ENCODE measurements at places on chromosomes 3 and 15. TPM values are rescaled to one million over a fixed set of nuclear protein-coding genes. Genes with fewer than 3 reads are reported as not detected.
A peak's percentile ranks its signal among the peaks of the same experiment; 100 is the strongest.

DNA sequence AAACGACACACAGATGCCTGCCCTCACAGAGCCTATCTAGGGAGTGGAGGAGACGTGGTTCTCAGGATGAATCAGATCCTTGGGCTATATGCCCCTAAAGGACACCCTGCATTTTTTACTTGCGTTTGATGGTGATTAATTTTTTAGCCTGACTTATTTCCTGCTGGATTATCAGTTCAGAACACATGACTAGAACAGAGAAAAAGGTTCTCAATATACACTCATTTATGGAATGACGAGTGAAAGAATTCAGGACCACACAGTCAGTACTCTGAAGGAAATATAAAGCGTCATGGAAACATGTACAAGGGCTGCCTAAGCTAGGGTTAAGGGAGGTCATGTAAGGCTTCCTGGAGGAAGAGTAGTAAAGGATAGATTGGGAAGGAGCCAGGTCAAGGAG is 121.8 kb downstream of the SSR3 start:
- DNase-seq: no peak

GRCh38 chr3:170563712-170564423 is 22.0 kb downstream of the SLC7A14 start:
- no peak for DNase-seq

Gene MYO5C
- 17.1 TPM for total RNA-seq

Gene IMPG2
- total RNA-seq: 0.18 TPM

GRCh38 chr15:63668601-63669000 is 71.4 kb downstream of the FBXL22 start:
- no peak for DNase-seq

DNA sequence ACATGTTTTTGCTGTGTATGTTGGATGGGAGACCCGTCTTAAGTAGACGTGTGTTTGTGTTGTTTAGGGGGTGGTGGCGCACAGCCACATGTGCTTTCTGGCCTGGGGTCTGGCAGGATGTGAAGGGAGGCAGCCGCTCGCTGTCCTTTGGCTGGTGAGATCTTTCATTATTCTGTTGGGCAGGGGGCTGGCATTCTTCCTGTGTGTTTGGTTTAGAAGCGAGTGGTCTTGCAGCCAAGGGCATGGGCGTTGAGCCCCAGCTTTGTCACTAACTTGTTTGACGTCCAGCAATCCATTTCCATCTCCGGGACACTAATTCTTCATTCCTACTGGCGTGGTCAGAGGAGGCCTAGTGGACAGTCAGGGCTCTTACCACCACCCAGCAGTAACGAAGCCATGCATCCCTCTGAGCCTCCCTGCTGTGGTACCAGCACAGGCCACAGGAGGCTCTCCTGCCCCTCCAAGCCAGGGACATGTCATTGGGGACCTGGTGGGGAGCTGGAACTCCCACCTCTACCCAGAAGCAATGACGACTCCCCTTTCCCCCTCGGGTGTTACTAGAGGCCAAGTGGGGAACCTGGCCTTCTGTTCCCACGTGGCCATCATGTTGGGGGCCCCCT is 10.7 kb downstream of the THSD4 start:
- DNase-seq: peak; percentile 38

Gene CCR3
- total RNA-seq: not detected

Gene ENTPD3
- total RNA-seq: 0.29 TPM

Gene SLITRK3
- 0.89 TPM for total RNA-seq

DNA sequence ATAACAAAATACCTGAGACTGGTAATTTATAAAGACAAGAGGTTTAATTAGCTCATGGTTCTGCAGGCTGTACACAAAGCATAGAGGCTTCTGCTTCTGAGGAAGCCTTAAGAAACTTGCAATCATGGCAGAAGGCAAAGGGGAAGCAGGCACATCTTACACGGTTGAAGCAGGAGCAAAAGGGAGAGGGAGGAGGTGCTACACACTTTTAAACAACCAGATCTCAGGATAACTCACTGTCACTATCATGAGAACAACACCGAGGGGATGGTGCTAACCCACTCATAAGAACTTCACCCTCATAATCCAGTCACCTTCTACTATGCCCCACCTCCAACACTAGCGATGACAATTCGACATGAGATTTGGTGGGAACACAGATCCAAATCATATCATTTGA is 54.4 kb downstream of the ATP8B4 start:
- no peak for DNase-seq

Gene GRAMD1C
- 2.1 TPM for total RNA-seq

Gene STRA6
- total RNA-seq: not detected

- no peak for DNase-seq
Measured at GRCh38 chr3:191283400-191283799, 45.8 kb upstream of the CCDC50 start.

Gene ADAMTS9
- total RNA-seq: 100 TPM

GRCh38 chr3:3648988-3649679 is 150.1 kb upstream of the LRRN1 start:
- no peak for DNase-seq

DNA sequence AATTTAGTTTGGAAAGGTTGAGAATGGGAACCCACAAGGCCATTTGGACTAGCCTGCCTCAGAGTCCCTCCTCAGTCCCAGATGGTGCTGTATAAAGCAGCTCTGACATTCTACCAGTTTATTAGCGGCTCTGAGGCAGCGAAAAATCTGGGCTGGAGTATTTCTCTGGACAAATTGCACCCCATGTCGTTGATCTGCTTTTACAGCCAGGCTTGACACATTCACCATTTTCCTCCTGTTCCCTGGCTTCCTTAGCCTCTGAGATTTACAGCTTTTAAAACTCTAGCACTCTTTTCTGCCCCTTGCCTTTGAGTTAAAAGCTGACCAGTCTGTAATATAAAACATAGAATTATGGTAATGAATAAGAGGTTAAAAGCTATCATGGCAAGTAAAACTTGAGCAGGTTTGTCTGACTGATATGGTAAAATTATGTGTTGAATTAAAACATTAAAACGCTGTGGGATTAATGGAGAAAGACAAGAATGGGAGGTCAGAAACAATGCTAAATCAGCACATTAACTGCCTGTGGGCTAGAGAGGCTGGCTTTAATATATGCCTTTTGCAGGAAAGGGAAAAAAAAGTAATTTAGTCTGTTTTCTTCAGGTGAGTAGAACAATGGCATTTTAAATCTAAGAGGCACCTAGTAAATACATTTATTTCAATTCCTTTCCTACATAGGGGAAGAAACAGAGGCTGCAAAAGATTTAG is 131.2 kb downstream of the MCTP2 start:
- DNase-seq: no peak

DNA sequence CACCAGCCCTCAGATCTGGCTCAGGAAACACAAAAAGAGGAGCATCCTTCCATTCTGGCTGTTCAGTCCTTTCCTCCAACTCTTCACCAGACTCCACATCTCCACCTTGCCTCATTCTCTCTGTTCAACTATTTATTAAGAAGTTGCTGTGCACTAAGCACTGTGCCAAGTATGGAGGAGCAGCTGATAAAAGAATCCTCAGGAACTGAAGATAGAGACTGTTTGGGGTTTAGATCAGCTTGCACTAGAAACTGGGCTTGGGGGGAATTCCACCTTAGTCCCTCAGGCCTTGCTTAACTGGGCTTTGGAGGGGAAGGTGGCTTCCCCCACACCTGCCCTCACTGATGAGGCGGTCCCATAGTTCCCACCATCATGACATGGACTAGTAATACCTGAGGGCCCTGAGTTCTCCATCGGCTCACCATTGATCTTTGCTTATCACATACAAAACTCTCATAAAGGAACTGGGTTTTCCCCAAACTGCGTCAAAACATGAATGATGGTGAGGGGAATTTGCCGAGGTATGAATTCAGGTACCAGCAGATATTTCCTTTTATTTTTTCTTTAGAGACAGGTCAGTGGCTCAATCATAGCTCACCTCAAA is 1.7 kb upstream of the CCR8 start:
- no peak for DNase-seq

- no peak for DNase-seq
Measured at GRCh38 chr15:29449136-29449535, 179.5 kb upstream of the NSMCE3 start.

DNA sequence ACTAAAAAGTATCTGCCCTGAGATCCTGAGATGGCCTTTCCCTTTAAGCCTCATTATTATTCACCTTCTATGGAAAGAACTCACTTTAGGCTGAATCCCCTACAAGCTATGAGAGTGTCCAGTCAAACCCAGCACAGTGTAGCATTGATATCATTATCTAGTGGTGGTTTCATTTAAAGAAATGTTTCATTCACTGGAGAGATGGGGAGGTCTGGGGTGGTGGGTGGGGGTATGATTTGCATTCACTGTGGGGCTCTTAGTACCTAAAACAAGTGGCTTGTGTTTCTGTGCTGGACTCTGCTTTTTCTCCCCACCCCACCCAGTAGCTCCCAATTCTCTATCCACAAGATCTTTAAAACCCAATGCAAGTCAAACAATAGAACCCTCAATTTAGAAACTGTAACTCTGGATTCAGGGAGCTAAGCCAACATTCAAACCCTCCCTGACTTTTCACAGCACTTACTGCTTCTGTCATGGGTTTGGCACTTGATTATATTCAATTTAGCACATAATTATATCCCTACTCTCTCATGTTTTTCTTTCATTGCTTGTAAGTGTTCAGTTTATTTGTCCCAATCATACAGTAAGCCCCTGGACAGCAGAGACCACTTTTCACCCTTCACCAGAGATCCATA is 310.5 kb upstream of the THBS1 start:
- DNase-seq: no peak

GRCh38 chr3:104635872-104636580 is 730.7 kb upstream of the ALCAM start:
- no peak for DNase-seq

Gene PLA2G4D
- not detected for total RNA-seq

Gene BLM
- total RNA-seq: 14.9 TPM

- no peak for DNase-seq
Measured at GRCh38 chr3:141913150-141913811, 36.8 kb downstream of the ATP1B3 start.

DNA sequence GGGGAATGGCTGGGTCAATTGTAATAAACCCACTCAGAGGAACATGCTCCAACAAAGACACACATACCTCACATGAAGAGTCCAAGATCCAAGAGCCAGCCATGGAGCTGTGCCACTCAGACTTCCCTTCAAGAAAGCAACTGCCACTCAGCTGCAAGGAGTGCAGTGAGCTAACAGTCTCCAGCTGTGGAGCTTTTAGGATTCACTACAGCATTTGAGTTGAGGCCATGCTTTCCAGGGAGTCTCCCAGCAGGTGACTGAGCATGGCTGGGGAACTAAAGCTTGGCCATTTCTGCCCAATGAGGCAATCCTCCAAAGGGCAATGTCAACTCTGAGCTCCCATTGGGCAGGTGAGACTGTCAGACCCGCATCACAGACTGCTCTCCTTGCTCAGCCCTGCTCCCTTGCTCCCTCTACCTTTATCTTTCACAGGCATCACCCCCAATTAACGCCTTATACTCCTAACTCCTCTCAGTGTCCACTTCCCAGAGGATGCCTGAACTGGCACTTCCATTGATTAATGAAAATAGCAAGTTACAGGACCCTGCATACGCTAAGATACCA is 165.3 kb upstream of the CTNNB1 start:
- no peak for DNase-seq

DNA sequence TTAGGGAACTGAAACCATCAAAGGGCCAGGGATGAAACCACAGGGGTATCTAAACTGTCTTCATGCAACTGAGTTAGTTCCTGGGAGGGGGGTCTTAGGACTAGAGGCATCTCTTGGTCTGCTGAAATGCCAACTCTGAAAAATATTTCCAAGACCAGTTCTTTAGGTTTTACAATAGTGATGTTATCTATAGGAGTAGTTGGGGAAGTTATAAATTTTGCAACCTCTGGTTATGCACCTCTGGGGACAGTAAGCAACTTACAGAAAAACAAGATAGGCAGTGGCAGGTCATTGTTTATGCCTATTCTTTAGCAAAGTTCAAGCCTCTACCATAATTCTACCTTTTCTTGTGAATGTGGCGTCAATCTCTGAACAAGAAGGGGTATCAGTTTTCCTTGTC is 60.5 kb upstream of the MINAR1 start:
- DNase-seq: no peak

DNA sequence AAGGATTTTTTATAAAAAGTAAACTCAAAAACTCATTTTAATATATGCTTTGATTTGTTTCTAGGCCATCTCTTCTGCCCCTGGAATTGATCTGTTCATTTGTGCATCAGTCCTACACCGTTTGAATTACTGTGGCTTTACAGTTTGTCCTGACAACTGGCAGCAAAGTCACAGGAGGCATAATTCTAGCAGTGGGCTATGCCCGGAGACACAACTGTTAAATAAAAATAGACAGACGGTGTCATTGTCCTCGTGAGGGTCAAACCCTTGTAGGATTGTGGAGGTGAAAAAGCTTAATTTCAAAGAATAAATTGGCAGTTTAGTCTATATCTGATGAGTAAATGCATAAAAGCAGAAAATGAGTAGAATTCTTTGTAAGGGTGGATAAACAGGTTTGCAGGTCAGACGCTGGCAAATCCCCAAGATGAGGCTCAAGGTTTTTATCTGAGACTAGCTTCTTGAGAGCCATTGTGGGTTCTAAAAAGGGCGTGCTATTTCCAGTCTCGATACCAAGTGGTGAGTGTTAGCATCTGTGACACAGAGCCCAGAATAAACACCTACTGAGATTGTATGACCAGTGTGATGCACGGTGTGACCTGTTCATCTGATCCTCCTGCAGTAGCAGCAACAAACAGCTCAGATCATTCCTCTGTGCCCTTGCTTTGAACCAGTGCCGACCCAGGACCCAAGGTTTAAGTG is 51.5 kb upstream of the SLCO3A1 start:
- DNase-seq: no peak

- no peak for DNase-seq
Measured at GRCh38 chr15:95948411-95948810, 382.1 kb upstream of the NR2F2 start.

DNA sequence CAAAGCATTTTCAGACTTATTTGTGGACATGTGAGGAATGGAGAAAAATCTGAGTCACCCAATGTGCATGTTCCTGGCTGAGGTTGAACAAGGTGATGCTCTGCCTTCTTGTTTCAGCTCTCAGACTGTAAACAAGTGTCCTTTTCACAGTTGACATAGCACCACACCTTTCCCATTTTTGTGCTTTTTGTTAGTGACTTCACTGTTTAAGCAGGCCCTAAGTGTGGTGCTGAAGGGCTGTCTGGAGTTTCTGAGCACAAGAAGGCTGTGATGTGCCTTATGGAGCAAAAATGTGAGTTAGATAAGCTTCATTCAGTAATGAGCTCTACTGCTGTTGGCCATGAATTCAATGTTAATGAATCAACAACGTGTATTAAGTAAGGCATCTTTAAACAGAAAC is 20.4 kb downstream of the ABI3BP start:
- no peak for DNase-seq

GRCh38 chr3:154970797-154971196 is 109.3 kb upstream of the MME start:
- no peak for DNase-seq

Gene LTK
- total RNA-seq: 0.68 TPM

GRCh38 chr3:131535596-131535995 is 32.8 kb upstream of the MRPL3 start:
- no peak for DNase-seq

GRCh38 chr3:126267169-126267975 is 87.0 kb upstream of the ALDH1L1 start:
- peak; percentile 84 for DNase-seq

DNA sequence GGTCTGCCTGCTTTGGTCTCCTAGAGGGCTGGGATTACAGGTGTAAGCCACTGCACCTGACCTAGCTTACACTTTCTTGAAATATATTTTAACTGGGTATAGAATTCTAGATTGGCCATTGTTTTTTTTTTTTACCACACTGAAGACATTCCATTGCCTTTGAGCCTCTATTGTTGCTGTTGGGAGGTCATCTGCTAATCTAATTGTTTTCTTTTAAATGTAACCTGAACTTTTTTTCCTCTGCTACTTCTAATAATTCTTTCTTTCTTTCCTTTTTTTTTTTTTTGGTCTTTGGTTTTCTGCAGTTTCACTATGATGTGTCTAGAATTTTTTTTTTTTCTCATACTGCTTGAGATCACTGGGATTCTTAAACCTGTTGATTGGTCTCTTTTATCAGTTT is 28.1 kb downstream of the ERICH6 start:
- DNase-seq: no peak
